Neural cell (in vitro differentiated cells): ENCODE measurements at places on chromosomes 5 and 9. TPM values are rescaled to one million over a fixed set of nuclear protein-coding genes. Genes with fewer than 3 reads are reported as not detected.

TIMD4 gene
- polyA plus RNA-seq = not detected in 2 replicates

PPP3R2 gene
- polyA plus RNA-seq = not detected in 2 replicates

GFI1B gene
- not detected in 2 replicates for polyA plus RNA-seq

SKP2 gene
- 26.0 and 26.7 TPM in 2 replicates for polyA plus RNA-seq

TAF1L gene
- polyA plus RNA-seq = not detected in 2 replicates

DDX4 gene
- 0.43 and 0.54 TPM in 2 replicates for polyA plus RNA-seq

PAX5 gene
- polyA plus RNA-seq = not detected in 2 replicates

PLK2 gene
- 309 and 385 TPM in 2 replicates for polyA plus RNA-seq

KCNV2 gene
- polyA plus RNA-seq = not detected in 2 replicates

PCDHA11 gene
- 5.3 and 7.3 TPM in 2 replicates for polyA plus RNA-seq

HK3 gene
- 0.62 and 7.8 TPM in 2 replicates for polyA plus RNA-seq
